ENCODE measurements at places on chromosomes 2 and 18.
A peak's percentile ranks its signal among the peaks of the same experiment; 100 is the strongest.

GRCh38 chr2:176466918-176467452 lies 197.7 kb downstream of the MTX2 start:
- DNase-seq, result no peak

- no peak for DNase-seq
Measured at GRCh38 chr2:100006516-100006915, 135.9 kb downstream of the AFF3 start.

- DNase-seq, result no peak
Measured at GRCh38 chr2:70935468-70936164, at the start of gene ATP6V1B1. TSS of gene ATP6V1B1 (plus strand) at chr2:70935900. CDS start at chr2:70935955, 55 bp downstream.

- DNase-seq, result no peak
Measured at GRCh38 chr18:27549335-27550039, 364.4 kb upstream of the CHST9 start.

DNA sequence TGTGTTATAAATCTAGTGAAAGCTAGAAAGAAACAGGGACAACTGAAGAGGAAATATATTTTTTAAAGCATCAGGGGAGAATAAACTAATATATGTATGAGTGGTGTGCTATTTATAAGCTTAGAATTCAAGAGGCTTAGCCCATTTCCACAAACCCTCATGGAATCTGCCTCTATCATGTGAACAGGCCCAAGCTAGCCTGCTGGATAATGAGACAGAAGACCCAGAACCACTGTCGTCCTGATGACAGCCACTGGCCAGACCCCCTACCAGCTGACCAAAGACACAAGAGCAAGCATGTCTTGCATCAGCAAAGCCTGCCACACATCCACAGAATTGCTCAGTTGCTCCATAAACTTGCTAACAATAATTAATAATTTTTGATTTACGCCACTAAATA lies 382.3 kb upstream of the NXPH2 start:
- no peak for DNase-seq

DNA sequence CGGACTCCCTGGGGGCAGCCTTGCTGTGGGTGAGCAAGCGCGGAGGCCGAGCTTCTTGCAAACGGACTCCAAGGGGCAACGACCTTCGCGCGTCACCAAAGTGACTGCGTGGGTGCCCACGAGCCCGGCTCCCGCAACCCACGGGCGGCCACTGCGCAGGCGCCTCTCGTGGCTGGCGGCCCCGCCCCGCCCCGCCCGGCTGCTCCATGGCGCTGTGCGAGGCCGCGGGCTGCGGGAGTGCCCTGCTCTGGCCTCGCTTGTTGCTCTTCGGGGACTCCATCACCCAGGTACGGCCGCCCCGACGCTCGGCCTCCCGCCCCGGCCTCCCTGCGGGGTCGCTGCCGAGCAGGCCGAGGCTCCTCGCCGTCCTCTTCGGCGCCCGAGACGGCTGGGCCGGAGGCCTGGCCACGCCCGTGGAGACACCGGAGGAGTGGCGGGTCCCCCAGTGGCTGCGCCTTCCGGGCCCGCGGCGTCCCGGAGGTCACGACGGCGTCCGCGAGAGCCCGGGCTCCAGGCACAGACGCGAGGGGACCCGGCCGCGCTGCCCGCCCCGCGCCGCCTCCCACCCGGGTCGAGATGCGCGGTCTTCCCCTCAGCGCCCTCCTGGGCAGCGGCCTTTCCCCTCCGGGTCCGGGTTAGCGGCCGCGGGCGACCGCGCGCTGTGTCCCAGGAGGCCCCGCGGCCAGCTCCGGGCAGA lies at the start of gene IAH1:
TSS of gene IAH1 (plus strand) at position 191 of the 697 bp plus-strand sequence. CDS start at position 207, 16 bp downstream.
- peak; percentile 80 for DNase-seq

GRCh38 chr2:84077496-84077895 lies 381.6 kb downstream of the SUCLG1 start:
- peak; percentile 75 for DNase-seq

GRCh38 chr18:39653221-39653620 lies 2087.6 kb upstream of the CELF4 start:
- no peak for DNase-seq

GRCh38 chr2:101518578-101519492 lies 43.9 kb upstream of the RFX8 start:
- no peak for DNase-seq

- peak; percentile 68 for DNase-seq
Measured at GRCh38 chr2:109457794-109458193, 156.0 kb downstream of the SEPTIN10 start.

DNA sequence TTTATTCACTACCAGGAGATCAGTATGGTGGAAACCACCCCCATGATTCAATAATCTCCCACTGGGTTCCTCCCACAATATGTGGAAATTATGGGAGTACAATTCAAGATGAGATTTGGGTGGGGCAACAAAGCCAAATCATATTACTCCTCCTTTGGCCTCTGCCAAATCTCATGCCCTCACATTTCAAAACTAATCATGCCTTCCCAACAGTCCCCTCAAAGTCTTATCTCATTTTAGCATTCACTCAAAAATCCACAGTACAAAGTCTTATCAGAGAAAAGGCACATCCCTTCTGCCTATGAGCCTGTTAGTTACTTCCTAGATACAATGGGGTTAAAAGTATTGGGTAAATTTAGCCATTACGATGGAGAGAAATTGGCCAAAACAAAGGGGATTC lies 989.5 kb upstream of the CNTNAP5 start:
- no peak for DNase-seq

GRCh38 chr18:33573193-33573592 lies 4.8 kb upstream of the ASXL3 start:
- DNase-seq, result no peak

DNA sequence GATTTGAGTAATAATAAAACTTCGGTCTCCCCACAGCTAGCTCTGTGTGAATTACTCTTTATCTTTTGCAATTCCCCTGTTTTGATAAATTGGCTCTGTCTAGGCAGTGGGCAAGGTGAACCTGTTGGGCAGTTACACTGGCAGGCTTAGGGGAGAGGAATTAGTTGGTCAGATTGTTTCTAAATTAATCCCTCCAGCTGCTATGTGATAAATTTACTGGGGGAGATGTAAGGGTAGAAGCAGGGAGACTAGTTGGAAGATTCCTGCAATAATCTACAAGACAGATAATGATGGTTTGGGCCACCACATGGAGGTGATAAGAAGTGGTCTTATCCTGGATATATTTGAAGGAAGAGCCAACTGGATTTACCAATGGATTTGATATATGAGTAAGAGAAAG lies 118.5 kb upstream of the TACR1 start:
- DNase-seq, result no peak

GRCh38 chr18:75160364-75160763 lies 48.6 kb downstream of the PTGR3 start:
- DNase-seq, result no peak

- DNase-seq, result no peak
Measured at GRCh38 chr2:149470046-149470445, 117.5 kb downstream of the MMADHC start.

- no peak for DNase-seq
Measured at GRCh38 chr2:28437149-28437835, 44.6 kb downstream of the FOSL2 start.

GRCh38 chr2:10407432-10407831 lies 40.7 kb downstream of the ODC1 start:
- no peak for DNase-seq

- DNase-seq, result peak; percentile 58
Measured at GRCh38 chr2:84427235-84428138, 31.6 kb downstream of the SUCLG1 start.

- DNase-seq, result no peak
Measured at GRCh38 chr2:27136751-27137150, 2.3 kb upstream of the PREB start.

Data from Karpas-422 (cell line).